ENCODE measurements at places on chromosomes 3 and 15. TPM values are rescaled to one million over a fixed set of nuclear protein-coding genes. Genes with fewer than 3 reads are reported as not detected.

ZNF774 gene
- total RNA-seq: under 0.01 TPM

CNTN3 gene
- total RNA-seq: not detected

TUBGCP4 gene
- total RNA-seq: 4.9 TPM

MORC1 gene
- 0.84 TPM for total RNA-seq

ZNF592 gene
- 20.1 TPM for total RNA-seq

FBXW12 gene
- not detected for total RNA-seq

MESP2 gene
- not detected for total RNA-seq

ZBTB38 gene
- total RNA-seq: 74.2 TPM

CORO2B gene
- 0.10 TPM for total RNA-seq

HHATL gene
- not detected for total RNA-seq

CHRFAM7A gene
- 5.1 TPM for total RNA-seq

CILP gene
- total RNA-seq: 0.21 TPM

SPINT1 gene
- total RNA-seq: 4.2 TPM

ATP13A5 gene
- total RNA-seq: not detected

TRIM42 gene
- total RNA-seq: not detected

GRIP2 gene
- not detected for total RNA-seq

HAUS2 gene
- total RNA-seq: 31.8 TPM

TBC1D2B gene
- total RNA-seq: 38.1 TPM

CFAP44 gene
- total RNA-seq: 5.8 TPM

EPHB1 gene
- 0.63 TPM for total RNA-seq

Measured in mononuclear cell (primary cell).